Stimulated activated CD4-positive, alpha-beta T cell treated with anti-CD3 and anti-CD28 coated beads, Interleukin-2, amount 100 ng/mL, for 48 hours (primary cell): ENCODE measurements at places on chromosomes 1 and 21.

GRCh38 chr1:28790377-28791035, 21.5 kb upstream of the OPRD1 start:
- DNase-seq: no peak

- no peak for DNase-seq
Observed at GRCh38 chr1:43238991-43239469, 30.8 kb upstream of the TMEM125 start.

DNA sequence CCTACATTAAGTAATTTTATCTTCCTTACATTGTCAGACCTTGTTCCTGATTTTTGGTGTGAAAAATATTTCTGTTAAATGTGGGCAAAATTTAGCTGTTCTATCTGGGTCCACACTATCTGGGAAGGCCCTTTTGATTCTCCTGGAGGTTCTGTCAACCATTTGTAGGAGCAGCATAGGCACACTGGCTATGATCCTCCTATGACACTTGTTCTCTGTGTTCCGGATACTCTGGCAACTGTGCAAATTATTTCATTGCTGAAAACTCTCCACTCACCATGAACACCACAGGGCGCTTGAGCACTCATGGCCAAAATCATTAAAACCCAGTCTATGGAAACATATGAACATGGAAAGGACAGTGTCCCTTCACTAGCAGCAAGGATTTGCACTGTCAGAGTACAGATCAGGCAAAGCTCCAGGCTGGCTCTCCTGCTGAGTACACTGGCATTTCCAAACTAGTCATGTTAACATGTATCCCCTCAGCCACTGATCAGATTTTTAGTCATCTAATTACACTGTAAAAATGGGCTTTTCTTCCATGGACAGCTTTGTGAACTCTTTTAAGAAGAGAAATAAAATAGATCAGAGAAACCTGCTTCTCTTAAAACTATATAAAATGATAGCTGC, 43.9 kb upstream of the SGIP1 start:
- no peak for DNase-seq

- DNase-seq: no peak
Observed at GRCh38 chr1:6961289-6961688, 176.0 kb downstream of the CAMTA1 start.

GRCh38 chr1:171863531-171863930, 22.2 kb downstream of the DNM3 start:
- no peak for DNase-seq

GRCh38 chr1:29677028-29678024, 441.0 kb downstream of the PTPRU start:
- DNase-seq: no peak

GRCh38 chr1:153349363-153350320, 1.0 kb upstream of the PGLYRP4 start:
- DNase-seq: no peak

GRCh38 chr21:45116066-45116465, 41.7 kb downstream of the ADARB1 start:
- DNase-seq: no peak
